Activated naive CD4-positive, alpha-beta T cell treated with anti-CD3 and anti-CD28 coated beads for 36 hours (primary cell): ENCODE measurements at places on chromosomes 12 and 14. TPM values are rescaled to one million over a fixed set of nuclear protein-coding genes. Genes with fewer than 3 reads are reported as not detected.

The LRRC10 gene
- total RNA-seq: not detected

DNA sequence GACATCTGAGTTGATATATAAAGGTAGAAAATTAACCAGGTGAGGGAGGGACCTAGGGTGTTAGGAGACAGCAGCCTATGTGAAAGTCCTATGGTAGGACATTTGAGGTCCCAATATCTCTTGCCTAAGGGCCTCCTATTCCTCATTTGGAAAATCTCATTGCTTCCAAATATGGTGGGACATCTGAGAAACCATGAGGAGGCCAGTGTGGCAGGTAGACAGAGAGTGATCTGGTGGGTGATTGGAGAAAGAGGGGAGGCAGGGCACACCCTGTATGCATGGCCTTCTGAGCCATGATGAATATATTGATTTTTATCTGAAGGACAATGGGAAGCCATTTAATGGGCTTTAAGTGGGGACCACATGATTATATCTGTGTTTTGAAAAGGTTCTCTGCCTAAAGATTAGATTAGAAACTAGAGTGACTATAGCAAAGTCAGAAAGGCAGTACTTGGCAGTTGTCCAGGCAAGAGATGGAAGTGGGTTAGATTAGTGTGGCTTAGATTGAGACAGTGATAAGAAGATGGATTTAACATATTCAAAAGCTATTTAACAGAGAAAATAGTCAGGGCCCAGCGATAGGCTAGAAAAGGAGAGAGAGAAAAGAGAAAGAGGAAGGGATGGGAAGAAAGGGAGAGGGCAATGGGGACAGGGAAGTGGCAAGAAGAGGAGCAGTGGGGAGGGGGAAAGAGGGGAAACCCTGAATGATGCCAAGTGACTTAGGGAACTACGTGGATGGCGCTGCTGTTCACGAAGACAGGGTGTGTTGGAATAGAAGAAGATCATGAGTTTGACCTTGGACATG, 237.2 kb upstream of the SRRM4 start:
- DNase-seq: no peak

The PIWIL1 gene
- not detected for total RNA-seq

- peak; percentile 67 for DNase-seq
These were observed 78.7 kb downstream of the PPM1A start for GRCh38 chr14:60327447-60328331.

GRCh38 chr12:7107636-7108002, 1.4 kb downstream of the C1RL start:
- no peak for DNase-seq

The HOXC12 gene
- not detected for total RNA-seq

GRCh38 chr14:98946940-98947339, 325.1 kb downstream of the BCL11B start:
- no peak for DNase-seq

The TC2N gene
- 61.7 TPM for total RNA-seq

DNA sequence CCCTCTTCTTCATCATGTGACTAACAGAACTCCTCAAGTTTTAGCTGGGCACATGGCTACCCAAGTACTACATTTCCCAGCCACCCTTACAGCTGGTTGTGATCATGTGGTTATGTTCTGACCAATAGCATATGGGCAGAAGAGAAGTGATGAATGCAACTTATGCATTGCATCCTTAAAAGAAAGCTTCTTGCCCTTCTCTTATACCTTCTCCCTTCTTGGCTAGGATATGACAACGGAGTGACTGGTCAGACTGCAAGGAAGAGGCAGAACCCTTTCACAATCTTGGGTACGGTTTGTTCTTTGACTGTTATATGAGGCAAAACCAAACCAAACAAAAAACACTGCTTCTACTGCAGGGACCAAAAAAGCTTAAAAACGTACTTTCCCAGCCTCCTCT, 66.5 kb upstream of the MAX start:
- DNase-seq: no peak

GRCh38 chr12:85065837-85066482, 29.8 kb downstream of the LRRIQ1 start:
- no peak for DNase-seq

DNA sequence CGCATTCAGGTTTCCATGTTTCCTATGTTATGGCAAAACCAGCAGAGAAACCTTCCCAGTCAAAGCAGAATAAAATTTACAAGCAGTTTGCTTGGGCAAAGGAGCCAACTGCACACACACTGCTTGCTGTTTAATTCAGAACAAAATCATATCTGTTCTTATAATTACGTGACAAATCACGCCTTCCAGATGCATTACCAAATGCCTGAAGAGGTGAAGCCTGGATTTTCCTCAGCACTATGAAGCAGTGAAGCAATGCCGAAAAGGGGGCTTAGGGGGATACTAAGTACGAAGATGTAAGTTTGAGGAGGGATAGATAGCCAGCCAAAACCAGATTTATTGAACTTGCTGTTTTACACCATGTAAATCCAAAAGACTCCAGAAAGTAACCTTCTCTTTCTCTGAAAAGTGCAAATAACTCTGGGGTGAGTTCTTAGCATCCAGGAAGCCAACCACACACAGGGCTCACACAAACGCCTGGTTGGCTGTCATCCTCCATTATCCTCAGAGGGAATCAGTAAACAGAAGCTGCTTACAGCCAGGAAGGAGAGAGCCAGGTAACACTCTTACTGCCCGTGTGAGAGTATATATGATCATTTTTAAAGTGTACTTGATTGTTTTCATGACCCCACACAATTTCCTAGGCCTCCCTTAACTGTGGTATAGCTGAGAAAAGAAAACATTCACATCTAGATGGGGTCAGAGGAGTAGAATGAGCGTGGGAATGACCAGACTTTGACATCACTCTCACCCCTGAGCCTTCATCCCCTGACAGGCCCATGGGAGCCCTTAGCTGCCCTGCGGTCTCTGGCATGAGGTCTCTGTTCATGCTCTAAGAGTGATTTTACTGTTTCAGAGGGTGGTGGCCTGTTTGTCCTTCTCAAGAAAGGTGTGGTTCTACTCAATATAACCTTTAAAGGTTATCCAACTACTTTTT, 442.5 kb downstream of the EGLN3 start:
- no peak for DNase-seq

The PLCZ1 gene
- not detected for total RNA-seq

DNA sequence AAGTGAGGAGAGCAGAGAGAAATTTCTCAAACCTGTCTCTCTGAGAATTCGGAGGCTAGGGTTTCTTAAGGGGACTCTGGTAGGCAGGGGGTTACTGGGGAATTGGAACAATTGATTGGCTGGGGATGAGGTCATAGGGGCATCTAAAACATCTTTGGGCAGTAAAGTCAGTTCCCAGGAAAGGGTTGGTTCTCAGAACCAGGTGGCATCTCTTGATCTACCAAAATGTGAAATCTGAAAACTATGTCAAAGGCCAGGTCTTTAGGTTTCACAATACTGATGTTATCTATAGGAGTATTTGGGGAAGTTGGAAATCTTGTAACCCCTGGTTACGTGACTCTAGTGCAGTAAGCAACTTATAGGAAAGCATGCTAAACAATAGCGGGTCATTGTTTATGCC, 6.9 kb downstream of the C12orf75 start:
- no peak for DNase-seq
